ENCODE measurements at places on chromosomes 6 and 20.

DNA sequence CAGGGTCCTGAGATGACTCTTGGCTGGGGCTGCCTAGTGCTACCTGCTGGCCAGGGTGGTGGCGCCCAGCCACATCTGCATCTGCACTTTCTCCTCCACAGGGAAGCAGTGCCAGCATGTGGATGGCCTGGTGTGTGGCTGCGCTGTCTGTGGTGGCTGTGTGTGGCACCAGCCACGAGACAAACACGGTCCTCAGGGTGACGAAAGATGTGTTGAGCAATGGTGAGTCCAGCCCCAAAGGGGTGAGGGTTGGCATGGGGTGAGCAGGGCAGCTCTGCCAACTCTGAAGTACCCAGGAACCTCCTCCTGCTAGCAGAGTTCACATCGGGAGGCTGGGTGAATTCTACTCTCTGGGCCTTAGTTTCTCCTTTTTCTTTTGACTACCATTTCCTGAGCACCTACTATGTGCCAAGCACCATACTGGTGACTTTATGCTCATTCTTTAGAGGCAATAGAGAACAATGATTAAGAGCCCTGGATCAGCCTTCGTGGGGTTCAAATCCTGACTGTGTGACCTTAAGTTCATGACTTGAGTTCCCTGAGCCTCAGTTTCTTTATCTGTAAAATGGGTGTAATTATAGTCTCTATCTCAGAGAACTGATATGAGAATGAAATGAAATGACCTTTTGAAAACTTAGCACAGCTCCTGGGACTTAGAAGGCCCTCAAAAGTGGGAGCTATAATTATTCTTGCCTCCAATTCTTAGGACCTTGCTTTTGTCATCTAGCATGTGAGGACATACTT is 2.1 kb downstream of the BPIFB4 start:
- no peak for DNase-seq

- no peak for DNase-seq
Measured at GRCh38 chr20:19945732-19946670, 71.2 kb upstream of the NAA20 start.

DNA sequence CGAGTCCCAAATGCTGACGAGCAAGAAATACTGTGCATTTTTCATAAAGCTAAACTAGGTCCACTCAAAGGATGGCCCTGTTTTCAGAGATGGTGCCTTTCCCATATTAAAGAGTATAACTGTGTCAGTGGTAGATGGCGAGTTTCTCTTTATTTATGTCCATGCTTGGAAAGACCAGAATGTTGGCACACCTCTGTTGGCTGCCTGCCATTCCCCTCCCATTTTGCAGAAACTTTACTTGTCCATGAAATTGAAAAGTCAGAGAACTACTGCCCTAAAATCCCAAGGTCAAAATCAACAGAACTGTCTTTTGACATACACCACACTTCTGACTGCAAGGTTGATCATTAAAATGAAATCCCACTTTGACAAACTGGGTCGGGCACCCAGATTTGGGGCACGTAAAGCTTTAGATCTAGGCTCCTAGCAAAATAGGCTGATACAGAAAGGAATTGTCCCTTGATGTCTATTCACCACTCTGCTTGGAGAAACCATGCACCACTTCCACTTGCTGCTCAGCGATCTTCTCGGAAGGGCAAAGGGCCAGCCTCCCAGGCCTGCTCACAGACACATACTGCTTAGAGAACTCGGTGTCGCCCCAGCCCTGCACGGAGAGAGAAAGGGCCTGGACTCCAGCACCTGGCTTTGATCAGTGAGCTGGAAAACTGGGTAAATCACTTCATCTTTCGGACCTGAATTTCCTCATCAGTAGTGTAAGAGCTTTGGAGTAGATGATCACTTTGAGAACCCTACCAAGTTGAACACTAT is 130.0 kb downstream of the AGPAT4 start:
- no peak for DNase-seq

DNA sequence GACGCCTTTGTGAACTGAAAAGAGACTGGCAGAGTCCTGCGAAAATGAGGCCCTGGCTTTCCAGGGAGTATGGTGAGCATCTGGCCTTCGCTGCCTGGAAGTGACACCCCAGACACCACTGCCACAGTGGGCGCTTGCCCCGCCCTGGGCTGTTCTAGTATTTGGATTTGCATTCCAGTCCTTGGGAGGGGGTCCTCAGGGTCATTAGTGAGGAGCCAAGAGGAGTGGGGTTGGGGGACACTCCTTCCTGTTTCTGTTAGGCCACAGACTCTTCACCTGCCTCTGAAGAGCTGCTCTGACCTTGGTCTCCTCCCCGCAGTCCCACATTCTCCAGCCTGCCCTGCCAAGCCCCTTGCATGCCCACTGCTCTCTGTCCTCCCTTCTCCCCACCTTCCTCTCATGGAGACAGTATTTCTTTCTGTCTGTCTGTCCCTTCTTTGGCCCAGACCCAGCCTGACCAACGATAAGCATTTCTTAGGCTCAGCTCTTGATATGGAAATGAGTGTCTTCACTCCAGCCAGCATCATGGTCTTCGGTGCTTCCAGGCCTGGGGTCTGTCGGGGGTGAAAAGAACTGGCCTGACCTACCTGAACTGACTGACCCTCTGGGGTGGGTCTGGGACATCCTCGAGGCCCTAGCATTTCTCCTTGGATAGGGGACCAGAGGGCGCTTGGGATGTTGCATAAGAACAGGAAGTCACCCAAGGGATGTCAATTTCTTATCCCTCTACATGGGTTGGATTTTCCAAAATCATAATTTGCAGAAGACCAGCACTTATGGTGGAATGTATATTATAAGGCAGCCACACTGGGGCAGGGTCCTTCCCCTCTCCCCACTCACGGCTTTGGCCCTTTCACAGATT is 19.4 kb downstream of the SLC9A8 start:
- no peak for DNase-seq

- DNase-seq = no peak
Measured at GRCh38 chr6:102474041-102474807, 1080.7 kb downstream of the GRIK2 start.

GRCh38 chr6:17987697-17988421 is 424 bp upstream of the KIF13A start:
- peak; percentile 80 for DNase-seq

DNA sequence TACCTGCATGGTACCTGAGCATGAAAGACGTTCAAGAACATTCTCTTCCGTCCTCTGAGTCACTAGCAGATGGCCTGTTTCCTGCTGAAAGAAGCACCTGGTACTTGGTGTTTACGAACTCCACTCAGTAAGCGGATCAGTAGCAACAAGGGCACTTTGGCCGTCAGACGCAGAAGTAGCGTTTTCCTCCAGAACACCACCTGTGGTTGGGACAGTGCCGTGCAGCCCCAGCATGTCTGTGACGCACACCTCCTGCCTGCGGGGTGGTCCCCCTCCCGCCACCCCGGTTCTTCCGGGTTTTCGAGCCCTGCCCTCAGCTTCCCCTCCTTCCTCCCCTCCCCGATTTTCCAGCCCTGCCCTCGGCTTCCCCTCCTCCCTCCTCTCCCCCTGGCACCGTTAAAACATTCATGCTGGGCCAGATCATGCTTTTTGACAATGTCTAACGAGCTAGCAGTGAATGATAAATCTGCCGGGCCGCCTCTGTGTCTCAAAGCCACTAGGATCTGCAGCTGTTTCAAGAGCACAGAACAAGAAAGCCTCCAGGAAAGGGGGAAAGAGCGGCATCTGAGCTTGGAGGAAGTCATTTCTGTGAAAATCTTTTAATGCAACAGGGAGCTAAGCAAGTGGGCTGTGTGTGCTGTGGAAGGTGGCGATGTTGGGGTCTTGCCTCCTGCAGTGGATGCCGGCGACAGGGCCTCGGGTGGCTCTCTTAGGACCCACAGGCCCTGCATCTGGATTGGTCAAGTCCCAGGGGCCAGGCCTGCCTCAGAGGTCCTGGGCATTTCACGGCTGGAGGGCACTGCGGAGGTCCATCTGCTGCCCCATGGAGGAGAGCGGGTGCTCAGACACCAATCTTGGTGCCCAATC is 207.9 kb downstream of the ERMARD start:
- peak; percentile 65 for DNase-seq
